ENCODE measurements at places on chromosomes 5 and 9.

DNA sequence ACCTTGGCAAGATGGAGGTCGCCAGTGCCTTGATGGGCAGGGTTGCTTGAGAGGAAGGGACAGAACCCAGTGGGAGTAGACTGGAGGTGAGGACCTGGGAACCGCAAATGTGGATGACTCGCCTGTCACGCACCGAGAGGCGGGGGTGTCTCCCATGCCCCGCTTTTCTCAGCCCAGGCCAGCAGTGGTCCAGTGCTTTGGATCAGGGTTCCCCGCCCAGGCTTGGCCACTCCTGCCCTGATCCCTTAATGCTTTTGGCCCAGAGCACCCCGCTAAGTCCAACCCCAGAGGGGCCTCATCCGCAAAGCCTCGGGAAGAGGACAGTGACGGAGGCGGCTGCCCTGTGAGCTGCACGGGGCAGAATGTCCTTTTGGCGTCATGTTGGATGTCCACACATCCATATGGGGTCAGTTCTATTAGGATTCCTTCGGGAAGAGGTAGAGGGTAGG, 2.4 kb downstream of the MRPS2 start:
- peaks cover 19% of the 10 kb centered on the region for H3K27me3 ChIP-seq
- no peak for DNase-seq
- H3K27ac ChIP-seq = no peak overlapping the region
- H3K4me3 ChIP-seq = peak overlapping the region; percentile 44
- H3K36me3 ChIP-seq = peaks cover 16% of the 10 kb centered on the region
- peaks cover 18% of the 10 kb centered on the region for H3K4me1 ChIP-seq

GRCh38 chr5:77425998-77426659, 66.0 kb downstream of the WDR41 start:
- no peak overlapping the region for H3K4me3 ChIP-seq
- H3K27me3 ChIP-seq = peaks cover 6% of the 10 kb centered on the region
- no peaks in the 10 kb centered on the region for H3K36me3 ChIP-seq
- DNase-seq = no peak
- no peak overlapping the region for H3K27ac ChIP-seq

DNA sequence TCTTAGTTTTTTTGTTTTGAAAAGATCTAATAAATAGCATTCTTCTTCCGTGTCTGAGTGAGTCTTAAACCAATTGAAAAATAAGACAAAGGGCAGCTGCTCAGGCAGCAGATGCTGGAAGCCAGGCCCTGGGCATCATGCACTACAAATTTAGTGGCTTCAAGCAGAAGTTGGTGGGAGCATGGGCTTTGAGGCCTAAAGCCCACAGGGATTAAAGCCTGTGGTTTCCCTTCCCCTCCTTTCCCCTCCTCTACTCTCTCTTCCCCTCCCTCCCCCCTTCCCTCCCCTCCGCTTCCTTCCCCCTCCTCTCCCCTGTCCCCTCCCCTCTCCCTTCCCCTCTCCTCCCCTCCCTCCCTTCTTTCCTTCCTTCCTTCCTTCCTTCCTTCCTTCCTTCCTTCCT, 20.1 kb upstream of the KIF4B start:
- no peaks in the 10 kb centered on the region for H3K36me3 ChIP-seq
- H3K4me1 ChIP-seq = no peaks in the 10 kb centered on the region
- H3K4me3 ChIP-seq = no peak overlapping the region
- DNase-seq = no peak
- no peak overlapping the region for H3K27ac ChIP-seq

GRCh38 chr9:92254381-92255337, 38.8 kb downstream of the IARS1 start:
- peaks cover 64% of the 10 kb centered on the region for H3K36me3 ChIP-seq
- no peak overlapping the region for H3K4me3 ChIP-seq
- DNase-seq = no peak
- no peaks in the 10 kb centered on the region for H3K4me1 ChIP-seq
- no peaks in the 10 kb centered on the region for H3K27me3 ChIP-seq

DNA sequence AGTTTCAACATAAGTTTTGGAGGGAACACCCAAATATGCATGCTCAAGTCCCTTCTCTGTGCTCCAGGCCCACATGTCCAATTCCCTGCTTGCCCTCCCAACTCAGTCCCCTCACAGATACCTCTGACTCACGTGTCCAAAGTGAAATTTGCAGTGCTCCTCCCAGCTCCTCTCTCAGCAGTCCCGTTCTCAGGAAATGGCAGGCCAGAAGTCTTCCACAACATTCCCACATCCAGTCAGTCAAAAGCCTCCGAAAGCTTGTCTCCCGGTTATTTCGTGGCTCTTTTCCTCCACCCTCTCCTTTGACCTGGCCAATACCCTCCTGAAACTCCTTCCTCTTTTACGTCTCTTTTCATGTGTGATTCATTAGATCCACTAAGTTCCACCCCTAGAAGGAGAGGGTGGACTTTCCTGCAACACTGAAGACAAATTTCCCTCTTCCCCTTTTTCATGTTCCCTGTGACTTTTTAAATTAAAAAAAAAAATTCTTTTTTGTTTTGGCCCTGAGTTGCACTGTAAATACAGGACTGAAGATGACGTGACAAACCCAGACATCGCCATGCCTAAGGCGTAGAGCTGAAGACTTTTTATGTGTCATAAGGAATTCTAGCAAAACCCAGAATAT, 12.8 kb upstream of the MGAT1 start:
- H3K36me3 ChIP-seq = no peaks in the 10 kb centered on the region
- H3K4me3 ChIP-seq = no peak overlapping the region
- peaks cover 13% of the 10 kb centered on the region for H3K27me3 ChIP-seq
- no peak overlapping the region for H3K27ac ChIP-seq

DNA sequence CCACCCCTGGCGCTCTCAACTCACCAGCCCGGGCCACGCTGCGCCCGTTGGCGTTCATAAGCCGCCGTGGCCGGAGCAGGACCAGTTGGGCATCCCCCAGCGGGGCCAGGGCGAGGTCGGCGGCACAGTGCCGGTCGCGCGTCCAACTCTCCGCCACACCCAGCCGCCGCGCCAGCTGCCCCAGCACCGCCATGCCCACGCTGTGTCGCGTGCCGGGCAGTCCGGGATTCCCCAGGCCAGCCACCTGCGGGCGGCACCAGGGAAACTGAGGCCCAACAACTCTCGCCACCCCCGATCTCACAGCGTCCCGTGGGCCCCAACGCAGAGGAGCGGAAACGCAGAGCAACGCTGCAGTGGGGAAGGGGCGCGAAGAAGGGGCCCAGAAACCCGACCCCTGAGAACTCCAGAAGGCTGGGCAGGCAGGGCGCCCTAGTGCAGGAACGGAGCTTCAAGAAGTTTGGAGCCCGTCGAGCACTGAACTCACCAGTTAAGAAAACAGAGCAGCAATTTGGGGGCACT, 453 bp downstream of the PTRH1 start:
- H3K4me3 ChIP-seq = peak overlapping the region; percentile 100
- H3K4me1 ChIP-seq = peaks cover 40% of the 10 kb centered on the region
- H3K27me3 ChIP-seq = peaks cover 10% of the 10 kb centered on the region
- no peaks in the 10 kb centered on the region for H3K36me3 ChIP-seq
- peak overlapping the region; percentile 94 for H3K27ac ChIP-seq
- DNase-seq = no peak

DNA sequence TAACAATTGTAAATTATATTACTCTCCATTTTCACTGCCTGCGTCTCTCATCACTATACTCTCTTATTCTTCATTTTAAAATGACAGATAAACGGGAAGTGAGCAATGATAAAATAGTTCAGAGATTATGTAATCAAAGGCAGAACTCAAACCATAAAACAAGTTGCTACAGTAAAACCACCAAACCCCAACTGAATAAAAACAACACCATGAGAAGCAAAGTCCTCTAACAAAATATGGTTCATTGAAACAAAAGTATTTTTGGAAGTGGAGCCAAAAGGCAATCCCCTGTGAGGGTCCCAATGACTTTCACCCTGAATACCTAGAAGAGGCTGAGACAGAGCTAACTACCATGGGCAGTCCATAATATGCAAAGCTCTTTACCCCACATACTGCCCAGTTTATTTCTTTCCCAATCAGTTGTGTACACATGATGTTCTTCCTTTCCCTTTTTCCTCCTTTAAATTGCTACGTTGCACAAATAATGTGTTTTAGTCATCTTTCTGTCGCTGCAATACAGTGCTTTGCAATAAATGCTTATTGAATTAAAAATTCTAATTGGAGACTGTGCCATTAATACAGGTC, 64.0 kb upstream of the PTGER4 start:
- no peaks in the 10 kb centered on the region for H3K27me3 ChIP-seq
- no peaks in the 10 kb centered on the region for H3K36me3 ChIP-seq
- H3K27ac ChIP-seq = peak overlapping the region; percentile 39
- peaks cover 10% of the 10 kb centered on the region for H3K4me1 ChIP-seq
- H3K4me3 ChIP-seq = no peak overlapping the region

- no peak overlapping the region for H3K27ac ChIP-seq
- H3K27me3 ChIP-seq = peaks cover 12% of the 10 kb centered on the region
- peaks cover 59% of the 10 kb centered on the region for H3K4me1 ChIP-seq
- DNase-seq = no peak
Observed at GRCh38 chr5:154193701-154194121, 3.2 kb downstream of the GALNT10 start.

DNA sequence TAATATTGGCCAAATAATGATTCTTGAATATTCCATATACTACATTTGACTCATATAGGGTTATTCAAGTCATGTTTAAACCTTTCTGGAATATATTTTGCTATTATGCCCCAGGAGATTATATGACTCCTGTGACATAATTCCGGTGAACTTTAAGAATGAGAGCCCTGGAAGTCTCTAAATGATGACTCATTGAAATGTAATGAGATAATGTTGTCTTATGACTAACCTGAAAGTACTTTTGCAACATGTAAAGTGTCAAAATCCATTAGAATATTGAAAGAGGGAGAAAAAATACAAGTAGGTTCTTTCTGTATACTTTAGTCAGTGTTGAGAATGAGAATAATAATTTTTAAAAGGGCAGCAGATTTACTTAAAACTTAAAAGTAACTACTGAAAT, 830.4 kb downstream of the MAT2B start:
- DNase-seq = no peak
- H3K4me1 ChIP-seq = no peaks in the 10 kb centered on the region
- H3K36me3 ChIP-seq = no peaks in the 10 kb centered on the region
- no peak overlapping the region for H3K27ac ChIP-seq

DNA sequence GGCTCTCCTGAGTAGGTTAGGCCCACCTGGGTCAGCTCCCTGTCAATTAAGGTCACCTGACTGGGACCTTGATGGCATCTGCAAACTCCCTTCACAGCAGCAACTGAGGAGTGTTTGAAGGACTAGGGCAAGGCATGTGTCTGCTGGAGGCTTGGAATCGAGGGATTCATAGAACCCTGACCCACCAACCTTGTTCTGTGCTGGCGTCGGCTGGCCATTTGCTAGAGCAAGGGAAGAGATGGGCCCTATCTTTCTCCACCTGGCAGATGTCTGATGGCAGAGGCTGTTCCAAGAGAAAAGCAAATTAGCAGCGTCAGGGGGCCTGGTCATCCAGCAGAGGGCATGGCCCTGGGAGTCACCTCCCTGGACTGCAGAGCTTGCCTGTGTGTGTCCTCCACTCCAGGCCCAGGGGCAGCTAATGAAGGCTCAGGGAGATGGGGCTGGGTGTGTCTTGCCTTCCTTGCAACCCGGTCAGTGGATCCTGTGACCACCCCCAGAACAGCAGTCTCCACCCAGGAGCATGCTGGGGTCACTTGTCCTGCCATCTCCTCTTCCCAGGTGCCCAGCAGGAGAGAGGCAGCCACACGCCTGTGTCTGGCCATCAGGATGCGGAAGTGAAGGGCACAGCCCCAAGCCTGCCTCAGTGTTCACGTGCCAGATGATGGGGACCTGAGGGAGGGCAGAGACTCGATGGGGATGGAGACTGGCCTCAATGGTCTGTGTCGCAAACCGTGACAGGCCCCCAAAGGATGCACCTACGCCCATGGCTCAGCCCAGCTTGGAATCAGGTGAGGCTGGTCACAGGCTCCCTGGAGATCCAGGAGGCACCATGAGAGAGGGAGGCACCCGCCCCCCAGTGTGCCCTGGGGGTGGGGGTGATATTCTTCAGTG, 53.9 kb downstream of the BARX1 start:
- peaks cover 38% of the 10 kb centered on the region for H3K4me1 ChIP-seq
- peak overlapping the region; percentile 28 for H3K27ac ChIP-seq
- no peak for DNase-seq
- peaks cover 27% of the 10 kb centered on the region for H3K27me3 ChIP-seq
- peaks cover 3% of the 10 kb centered on the region for H3K36me3 ChIP-seq

DNA sequence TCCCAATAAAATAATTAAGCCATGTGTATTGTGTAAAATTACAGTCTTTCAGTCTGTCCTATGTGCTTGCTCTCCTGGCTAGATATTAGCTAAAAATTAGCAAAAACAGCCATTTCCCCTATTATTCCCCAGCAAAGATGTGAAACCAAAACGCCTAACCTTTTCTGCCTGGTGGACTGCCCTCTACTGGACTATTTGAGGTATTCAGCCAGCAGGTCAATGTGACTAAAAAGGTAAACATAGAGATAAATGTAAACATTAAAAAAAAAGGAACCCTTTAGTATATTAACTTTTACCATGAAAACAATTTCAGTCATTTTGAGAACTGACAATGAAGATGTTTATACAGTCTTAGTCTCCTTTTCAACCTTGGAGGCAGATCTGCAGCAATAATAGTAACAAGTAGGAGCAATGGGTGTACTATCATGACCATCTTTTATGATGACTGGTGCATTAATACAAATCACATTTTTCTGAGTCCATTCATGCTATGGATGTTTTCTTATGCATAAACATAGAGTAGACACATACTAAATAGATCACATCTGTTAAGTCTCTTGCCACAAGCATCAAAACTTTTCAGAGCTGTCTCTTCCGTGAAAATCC, 10.1 kb downstream of the ATG12 start:
- H3K4me3 ChIP-seq = no peak overlapping the region
- H3K4me1 ChIP-seq = peaks cover 3% of the 10 kb centered on the region
- peak; percentile 42 for DNase-seq
- H3K36me3 ChIP-seq = peaks cover 55% of the 10 kb centered on the region

DNA sequence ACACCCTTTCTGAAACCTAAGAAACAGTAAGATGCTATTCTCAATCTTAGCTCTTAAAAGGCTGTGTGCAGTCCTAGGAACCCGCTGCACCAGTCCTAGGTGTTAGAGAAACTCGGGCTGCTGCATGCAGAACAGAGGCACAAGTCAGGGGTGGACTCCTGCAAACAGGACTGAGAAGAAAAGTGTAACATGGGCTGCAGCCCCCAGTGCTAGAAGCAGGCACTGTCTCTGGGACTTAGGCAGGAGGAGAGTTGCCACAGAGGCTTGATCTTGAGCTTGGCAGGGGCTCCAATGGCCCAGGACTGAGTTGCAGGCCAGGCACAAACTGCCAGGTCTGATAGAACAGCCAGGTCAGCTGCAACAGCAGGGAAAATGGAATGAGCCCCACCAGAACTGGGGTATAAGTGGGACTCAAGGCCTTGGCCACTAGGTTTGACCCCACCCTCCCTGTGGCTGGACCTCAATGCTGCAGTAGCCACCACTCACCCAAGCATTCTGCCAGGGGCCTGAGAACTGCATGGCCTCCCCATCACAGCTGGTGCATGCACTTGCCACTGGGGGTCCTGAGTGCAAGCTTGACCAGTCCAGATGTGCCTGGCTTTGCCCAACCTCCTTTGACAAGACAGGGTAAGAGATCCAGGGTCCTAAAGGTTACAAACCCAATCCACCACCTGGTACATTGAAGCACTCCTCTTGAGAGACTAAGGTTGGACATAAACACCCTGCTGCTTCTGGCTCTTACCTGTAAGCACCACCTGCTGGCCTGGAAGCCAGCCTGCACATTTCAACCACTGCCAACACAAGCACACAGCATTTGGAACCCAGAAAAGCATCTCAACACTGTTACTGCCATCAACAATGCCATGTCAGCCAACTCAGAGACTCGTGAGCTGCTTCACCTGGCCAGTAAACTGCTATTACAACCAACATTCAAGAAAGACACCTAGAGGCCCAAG, 103.3 kb downstream of the FBXL17 start:
- no peak for DNase-seq
- H3K4me3 ChIP-seq = no peak overlapping the region
- peaks cover 5% of the 10 kb centered on the region for H3K4me1 ChIP-seq
- peaks cover 10% of the 10 kb centered on the region for H3K36me3 ChIP-seq
- H3K27ac ChIP-seq = no peak overlapping the region
